ENCODE measurements at places on chromosomes 7 and 10.

- DNase-seq, result no peak
Measured at GRCh38 chr10:58590924-58591323, 78.3 kb downstream of the BICC1 start.

- DNase-seq, result no peak
Measured at GRCh38 chr10:111648046-111648445, 535.5 kb downstream of the GPAM start.

- no peak for DNase-seq
Measured at GRCh38 chr7:109131141-109131540, 561.5 kb downstream of the DNAJB9 start.

DNA sequence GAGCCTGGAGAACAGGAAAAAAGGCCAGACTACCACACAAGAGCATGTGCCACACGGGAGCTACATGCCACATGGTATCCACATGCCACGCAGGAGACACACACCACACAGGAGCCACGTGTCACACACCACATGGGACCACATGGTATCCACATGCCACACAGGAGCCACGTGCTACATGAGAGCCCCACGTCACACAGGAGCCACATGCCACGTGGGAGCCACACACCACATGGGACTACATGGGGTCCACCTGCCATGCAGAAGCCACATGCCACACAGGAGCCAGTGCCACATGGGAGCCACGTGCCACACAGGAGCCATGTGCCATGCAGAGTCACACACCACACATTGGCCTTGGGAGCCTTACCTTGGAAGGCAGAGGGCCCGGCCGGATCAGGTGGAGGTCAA is 244.4 kb upstream of the PPP2R2D start:
- no peak for DNase-seq

GRCh38 chr7:86469680-86470295 is 173.9 kb upstream of the GRM3 start:
- peak; percentile 29 for DNase-seq

GRCh38 chr7:116970238-116970910 is 17.1 kb downstream of the ST7 start:
- DNase-seq, result no peak

DNA sequence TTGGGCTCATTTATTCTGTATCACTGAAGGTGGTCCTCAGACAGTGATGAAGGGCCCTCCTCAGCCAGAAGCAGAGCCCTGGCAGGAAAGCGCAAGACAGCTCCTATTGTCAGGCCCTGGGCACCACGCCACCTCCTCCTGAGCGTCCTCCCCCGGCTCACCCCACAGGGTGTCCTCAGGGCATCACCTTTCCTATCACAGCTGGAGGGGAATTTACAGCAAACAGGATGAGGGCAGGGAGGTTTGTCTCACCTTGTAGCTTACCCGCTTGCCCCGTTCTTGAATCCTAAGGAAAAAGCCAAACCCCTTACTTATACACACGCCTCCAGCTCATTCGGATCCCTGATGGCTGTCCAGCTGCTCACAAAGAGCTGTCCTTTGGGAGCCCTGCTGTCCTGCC is 50.2 kb upstream of the LANCL2 start:
- DNase-seq, result no peak

- no peak for DNase-seq
Measured at GRCh38 chr10:117462424-117462792, 80.1 kb upstream of the EMX2 start.

- DNase-seq, result no peak
Measured at GRCh38 chr7:92799446-92800211, 36.7 kb downstream of the CDK6 start.

GRCh38 chr10:29616542-29616941 is 18.2 kb downstream of the SVIL start:
- no peak for DNase-seq

DNA sequence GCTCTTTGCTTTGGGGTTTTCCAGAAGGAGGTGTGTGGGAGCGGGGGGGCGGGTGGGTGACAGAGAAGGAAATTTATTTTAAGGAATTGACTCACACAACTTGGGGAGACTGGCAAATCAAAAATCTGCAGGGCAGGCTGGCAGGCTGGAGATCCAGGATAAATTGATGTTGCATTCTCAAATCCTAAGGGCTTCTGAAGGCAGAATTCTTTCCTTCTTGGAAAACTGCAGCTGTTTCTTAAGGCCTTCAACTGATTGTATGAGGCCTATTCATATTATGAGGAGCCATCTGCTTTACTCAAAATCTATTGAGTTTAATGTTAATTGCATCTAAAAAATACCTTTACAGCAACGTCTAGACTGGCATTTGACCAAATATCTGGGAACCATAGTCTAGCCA is 1528.8 kb upstream of the LRRTM3 start:
- DNase-seq, result no peak

GRCh38 chr7:139733751-139734150 is 44.0 kb downstream of the HIPK2 start:
- DNase-seq, result no peak

GRCh38 chr10:95837783-95838182 is 70.0 kb upstream of the CC2D2B start:
- no peak for DNase-seq

- peak; percentile 33 for DNase-seq
Measured at GRCh38 chr10:11162828-11163599, 145.3 kb downstream of the CELF2 start.
